ENCODE measurements at places on chromosomes 2 and 18.

DNA sequence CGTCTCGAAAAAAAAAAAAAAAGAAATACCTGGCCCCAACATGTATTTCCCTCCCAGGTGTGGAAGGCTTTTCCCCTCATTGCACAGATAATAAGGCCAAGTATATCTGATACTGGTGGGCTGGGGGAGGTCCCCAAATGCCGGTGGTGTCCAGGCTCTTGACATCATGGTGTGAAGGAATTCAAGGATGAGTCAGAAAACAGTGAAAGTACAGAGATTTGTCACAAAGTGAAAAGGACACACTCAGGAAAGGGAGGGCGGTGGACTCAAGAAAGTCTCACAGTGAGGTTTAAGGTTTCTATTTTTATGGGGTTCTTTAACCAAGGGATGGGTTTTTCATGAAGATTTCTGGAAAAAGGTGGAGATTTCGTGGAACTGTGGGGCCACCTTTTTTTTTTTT, 37.8 kb upstream of the FZD5 start:
- DNase-seq, result no peak

GRCh38 chr2:23505984-23506380, 121.0 kb downstream of the KLHL29 start:
- no peak for DNase-seq

DNA sequence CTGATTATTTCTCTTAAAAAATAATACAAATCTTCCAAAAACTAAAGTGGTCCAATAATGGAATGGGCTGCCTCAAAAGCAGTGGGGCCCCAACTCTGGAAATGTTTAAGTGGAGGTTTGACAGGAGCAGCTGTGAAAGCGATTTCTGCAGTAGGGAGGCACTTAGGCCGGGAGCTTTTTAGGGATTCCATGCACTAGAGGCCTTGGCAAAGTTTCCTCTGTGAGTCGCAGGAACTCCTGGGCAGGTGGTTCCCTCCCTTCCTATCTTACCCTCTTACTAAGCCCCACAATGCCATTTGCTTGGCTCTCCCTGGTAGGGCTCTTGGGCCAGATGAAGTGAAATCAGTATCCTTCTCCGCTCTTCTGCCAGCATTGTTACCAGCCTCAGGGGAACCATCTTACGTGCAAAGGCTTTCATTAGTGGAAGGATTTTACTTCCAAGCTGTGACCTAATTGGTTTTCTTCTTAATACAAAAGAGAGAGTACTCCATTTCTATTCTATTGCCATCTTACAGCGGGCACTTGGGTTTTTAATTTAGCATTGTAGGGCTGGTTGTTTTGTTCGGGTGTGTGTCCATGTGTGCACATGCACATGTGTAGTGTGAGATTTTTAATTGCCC, 34.3 kb upstream of the C18orf32 start:
- no peak for DNase-seq

GRCh38 chr2:178275600-178275999, 81.3 kb downstream of the OSBPL6 start:
- DNase-seq, result no peak

- DNase-seq, result peak; percentile 27
Observed at GRCh38 chr18:75208155-75208835, 644 bp downstream of the PTGR3 start.

- DNase-seq, result no peak
Observed at GRCh38 chr2:221753401-221753800, 181.3 kb upstream of the EPHA4 start.

GRCh38 chr18:22197668-22198067, 28.3 kb downstream of the GATA6 start:
- DNase-seq, result no peak

DNA sequence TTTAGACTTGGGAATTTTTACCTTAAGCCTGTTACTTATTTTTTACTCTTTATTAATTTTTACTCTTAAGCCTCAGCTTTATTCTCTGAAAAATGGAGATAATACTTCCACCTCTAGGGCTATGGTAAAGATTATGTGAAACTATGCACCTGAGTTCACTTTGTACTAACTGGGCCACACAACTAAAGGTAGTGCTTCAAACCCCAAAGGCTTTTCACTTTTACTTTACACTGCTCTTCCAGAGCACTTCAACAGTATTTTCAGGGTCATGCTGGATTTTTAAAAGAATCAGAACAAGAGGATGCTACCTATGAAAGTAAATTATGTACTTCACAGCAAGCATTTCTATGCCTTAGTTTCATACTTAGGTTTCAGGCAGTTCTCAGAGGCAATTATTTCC, 27.8 kb downstream of the MEX3C start:
- DNase-seq, result no peak

DNA sequence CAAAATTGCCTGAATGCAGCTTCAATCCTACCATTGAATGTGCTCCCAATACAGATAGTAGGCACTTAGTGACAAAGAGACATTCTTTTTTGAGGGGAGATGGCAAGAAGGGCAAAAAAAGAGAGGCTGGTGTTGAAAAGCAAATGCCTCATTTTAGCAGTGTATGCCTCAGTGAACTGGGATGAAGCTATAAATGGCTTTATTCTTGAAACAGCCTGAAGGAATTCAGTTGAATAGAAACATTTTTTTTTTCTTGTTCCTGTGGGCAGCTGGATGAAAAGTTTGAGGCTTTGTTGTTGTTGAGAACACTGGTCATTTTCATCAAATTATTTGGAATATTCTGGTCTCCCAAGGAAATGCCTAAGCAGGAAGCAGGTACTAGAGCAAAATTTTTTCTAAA, 228.9 kb downstream of the RNF144A start:
- DNase-seq, result no peak

DNA sequence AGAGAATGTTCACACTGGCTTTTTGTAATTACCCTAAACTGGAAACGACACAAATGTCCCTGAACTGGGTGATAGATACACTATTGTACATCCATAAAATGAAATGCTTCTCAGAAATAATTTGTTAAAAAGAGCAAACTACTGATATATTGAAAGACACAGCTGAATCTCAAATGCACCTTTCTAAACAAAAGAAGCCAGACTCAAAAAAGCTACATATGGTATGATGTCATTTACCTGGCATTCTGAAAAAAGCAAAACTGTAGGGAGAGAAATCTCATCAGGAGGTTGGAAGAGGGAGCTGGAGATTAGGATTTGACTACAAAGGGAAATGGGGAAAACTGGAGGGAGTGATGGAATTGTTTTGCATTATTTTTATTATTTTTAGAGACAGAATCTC, 12.0 kb downstream of the SLC38A11 start:
- DNase-seq, result no peak

- DNase-seq, result no peak
Observed at GRCh38 chr2:116749994-116750393, 1064.5 kb upstream of the DDX18 start.

- DNase-seq, result no peak
Observed at GRCh38 chr2:1371082-1371481, 42.2 kb upstream of the TPO start.

- no peak for DNase-seq
Observed at GRCh38 chr2:21256006-21256405, 132.2 kb downstream of the TDRD15 start.

GRCh38 chr2:230130668-230131364, 62.1 kb upstream of the SLC16A14 start:
- DNase-seq, result peak; percentile 15
